ENCODE measurements at places on chromosomes 3 and 15. TPM values are rescaled to one million over a fixed set of nuclear protein-coding genes. Genes with fewer than 3 reads are reported as not detected.

GRCh38 chr15:26087881-26088280 lies 224.8 kb upstream of the ATP10A start:
- no peak for DNase-seq

GRCh38 chr3:167406876-167407492 lies 26.9 kb upstream of the ZBBX start:
- DNase-seq: peak; percentile 52

DNA sequence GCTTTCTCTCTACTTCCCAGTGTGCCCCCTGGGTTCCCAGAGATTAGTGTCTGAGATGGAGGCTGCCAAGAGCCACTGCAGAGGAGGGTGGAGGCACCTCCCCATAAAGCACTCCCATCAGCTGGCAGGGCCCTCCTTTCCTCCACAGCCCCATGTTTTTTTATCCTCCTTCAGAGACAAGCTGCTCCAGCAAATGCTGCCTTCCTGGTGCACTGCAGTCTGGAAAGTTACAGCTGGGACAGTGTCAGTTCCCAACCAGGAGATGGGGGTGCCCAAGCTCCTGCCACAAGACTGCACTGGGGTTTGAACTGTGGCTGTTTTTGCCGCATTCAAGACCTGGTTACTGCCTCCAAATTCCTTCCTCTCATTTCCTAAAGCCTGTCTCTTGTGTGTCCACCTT lies 206.1 kb downstream of the CADPS start:
- DNase-seq: no peak

DNA sequence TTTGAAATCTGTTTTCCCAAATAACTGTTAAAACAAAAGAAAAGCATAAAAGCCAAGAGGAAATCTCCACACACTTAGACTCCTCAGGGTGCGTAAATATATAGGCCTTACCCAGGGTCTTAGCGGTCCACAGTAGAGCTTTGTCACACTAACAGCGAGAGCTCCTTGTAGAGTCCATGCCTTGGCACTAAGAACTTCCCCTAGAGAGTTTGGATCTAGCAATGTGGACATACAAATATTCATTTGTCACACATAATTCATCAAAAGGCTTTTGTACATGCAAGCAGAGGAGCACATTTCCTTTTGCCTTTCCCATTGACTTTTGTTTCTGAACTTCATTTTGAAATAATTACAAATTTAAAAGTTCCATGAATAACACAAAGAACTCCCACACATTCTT lies 11.0 kb upstream of the SLMAP start:
- no peak for DNase-seq

GRCh38 chr3:193865896-193866480 lies 270.0 kb upstream of the HES1 start:
- peak; percentile 50 for DNase-seq

DNA sequence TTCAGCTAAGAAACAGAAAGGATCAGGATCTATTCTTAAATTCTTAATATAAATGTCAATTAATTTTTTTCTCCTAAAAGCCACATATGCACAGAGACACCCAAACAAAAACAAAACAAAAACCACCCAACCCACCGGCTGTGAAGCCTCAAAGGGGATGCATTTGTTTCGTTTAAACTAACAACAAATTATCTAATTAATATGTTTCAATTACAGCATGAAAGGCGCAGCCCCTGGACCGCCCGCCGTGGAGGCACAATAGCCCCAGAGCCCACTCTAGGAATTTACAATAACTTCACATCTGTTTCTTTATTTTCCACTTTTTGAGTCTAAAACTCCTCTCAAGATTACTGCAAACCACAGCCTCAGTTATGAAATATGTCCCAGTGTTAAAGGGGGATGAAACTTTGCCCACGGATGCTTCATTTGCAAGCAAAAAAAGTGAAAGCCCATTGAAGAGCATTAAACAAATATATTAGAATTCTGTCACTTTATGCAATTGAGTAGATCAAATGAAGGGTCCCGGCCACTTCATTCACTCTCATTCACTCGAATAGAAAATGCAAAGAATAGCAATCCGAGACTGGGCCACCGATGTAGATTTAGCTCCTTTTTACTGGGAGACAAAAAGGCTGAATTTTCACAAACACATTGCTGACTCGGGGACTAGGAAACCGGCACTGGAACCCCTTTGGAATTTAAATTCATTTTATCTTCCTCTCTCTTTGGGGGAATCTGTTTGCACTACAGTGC lies 6.0 kb downstream of the FOXB1 start:
- no peak for DNase-seq

BFSP2 gene
- not detected for total RNA-seq

AMOTL2 gene
- total RNA-seq: 180 TPM

CHAC1 gene
- total RNA-seq: 18.5 TPM

LDHAL6B gene
- not detected for total RNA-seq

All from MG63 (cell line).